ENCODE measurements at places on chromosomes 1 and 21.

DNA sequence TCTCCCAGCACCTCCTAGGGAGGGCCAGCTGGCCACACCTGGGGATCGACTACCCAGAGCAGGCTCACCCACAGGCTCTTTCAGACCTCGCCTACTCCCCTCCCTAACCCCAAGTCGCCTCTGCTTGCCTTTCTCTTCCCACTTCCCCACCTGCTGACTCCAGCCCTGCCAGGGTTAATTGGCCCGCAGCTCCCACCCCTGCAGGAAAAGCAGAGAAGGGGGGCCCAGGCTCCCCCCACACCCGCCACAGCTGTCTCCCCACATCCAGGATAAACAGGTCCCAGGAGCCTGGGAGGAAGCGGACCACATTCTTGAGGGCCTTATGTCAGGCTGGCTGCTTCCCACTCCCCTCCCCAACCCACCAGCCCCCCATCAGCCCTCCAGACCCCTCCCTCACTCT is 45.0 kb downstream of the TAS1R2 start:
- no peak for DNase-seq

DNA sequence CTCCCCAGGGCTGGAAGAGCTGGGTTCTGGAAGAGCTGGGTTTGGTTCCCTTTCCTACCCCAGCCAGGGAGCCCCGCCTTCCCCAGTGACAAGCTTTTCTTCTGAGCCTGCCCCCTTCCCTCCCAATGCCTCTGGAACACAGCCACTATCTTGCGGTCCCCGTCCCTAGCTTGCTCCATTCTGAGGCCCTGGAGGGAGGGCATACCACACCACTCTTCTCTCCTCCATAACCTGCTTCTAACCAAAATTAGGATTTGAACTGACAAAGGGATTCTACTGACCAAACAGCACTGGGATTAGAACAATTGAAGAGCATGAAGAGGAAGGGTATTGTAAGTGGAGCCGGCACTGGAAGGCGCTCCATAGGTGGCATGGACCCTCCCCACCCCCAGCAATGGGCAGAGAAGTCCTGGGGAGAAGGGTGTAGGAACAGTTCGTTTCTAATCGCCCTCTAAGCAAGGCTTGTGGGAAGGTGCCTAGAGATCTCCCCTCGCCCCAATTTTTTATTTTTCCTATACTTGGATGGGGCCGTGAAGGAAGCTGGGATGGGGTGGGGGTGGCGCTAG is 690 bp downstream of the C1orf216 start:
- DNase-seq, result no peak

GRCh38 chr1:63898428-63899196 is 124.8 kb downstream of the ROR1 start:
- DNase-seq, result no peak

GRCh38 chr1:8670371-8670818 is 147.0 kb downstream of the RERE start:
- no peak for DNase-seq

DNA sequence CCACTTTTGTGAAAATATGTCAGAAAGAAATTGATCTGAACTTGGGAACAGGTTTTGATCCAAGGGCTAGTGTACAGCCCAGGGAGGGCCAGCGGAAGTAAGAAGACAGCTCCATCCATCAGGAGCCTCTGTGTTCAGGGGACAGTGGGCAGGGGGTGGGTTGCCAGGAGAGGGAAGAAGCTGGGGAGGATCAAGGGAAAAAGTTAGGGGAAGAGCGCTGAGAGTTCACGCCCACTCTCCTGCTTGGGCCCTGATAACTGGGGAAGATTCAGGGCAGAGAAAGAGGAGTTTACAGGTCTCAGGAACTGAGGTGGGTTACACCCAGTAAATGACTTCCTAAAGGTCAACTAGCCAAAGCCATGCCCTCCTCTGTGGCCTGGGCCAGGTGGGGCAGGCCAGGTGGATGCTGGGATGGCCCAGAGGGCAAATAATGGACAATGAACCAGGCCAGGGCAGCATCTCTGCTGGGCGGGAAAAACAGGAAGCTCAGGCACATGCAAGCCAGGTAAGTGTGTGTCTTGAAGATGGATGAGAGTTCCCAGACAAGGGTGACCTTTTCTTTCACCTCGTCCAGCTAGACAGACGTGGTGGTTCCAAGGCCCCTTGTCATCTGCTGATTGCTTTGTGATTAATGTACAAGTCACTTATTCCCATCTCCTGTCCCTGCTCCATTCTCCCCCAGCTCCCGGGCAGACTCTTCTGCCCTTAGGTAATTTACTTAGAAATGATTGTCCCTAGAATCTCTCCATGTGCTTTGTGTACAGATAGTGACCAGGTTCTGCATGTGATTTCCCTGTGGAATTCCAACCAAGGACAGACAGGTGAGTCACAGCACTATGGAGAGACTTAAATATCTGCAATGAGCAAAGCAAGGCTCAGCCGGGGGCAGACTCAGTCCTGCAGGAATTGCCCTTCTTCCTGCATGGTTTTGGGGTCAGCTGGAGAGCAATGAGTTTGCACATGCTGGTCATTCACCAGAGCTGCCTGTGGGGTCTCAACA is 57.0 kb downstream of the MDM4 start:
- DNase-seq, result no peak

DNA sequence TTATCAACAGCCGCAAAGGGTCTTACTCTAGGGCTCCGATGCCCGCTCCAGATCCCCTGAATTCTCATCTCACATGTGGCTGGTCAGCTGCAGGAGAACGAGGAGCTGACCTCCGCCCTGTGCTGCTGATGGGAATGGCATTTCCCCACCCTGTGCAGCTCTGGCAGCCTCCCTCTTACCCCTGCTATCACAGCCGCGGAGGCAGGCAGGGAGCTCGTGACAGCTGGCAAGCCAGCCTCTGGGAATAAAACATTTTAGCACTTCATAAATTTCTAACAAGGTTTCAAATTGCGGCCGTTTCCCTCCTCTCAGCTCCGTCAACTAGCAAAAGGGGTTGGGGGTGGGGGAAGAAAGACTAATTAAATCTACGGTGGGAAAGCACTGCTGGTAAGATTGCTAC is 81.1 kb downstream of the DSCAM start:
- no peak for DNase-seq

GRCh38 chr1:111611986-111612385 is 7.6 kb upstream of the RAP1A start:
- DNase-seq, result no peak

DNA sequence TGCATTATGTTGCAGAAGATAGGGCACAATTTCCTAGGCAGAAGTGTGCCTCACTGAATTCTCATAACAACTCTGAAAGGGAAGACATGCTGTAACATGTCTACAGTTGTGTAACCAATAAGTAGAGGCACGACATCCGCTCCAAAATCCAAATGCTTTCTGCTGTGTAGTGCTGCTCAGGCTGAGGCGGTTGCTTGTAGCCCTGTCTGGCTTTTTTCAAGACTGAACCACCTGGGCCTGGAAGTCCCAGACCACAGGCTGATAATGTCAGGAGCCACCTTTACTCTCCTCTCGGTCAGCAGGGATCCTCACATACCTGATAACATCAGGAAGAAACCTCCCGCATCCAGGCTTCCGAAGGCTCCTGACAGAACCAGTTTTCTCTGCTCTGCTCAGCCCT is 10.9 kb downstream of the AKNAD1 start:
- DNase-seq, result no peak

- no peak for DNase-seq
Measured at GRCh38 chr21:43287795-43288755, 119.3 kb downstream of the CRYAA start.

GRCh38 chr1:9438431-9439073 is 100.7 kb upstream of the SLC25A33 start:
- no peak for DNase-seq

DNA sequence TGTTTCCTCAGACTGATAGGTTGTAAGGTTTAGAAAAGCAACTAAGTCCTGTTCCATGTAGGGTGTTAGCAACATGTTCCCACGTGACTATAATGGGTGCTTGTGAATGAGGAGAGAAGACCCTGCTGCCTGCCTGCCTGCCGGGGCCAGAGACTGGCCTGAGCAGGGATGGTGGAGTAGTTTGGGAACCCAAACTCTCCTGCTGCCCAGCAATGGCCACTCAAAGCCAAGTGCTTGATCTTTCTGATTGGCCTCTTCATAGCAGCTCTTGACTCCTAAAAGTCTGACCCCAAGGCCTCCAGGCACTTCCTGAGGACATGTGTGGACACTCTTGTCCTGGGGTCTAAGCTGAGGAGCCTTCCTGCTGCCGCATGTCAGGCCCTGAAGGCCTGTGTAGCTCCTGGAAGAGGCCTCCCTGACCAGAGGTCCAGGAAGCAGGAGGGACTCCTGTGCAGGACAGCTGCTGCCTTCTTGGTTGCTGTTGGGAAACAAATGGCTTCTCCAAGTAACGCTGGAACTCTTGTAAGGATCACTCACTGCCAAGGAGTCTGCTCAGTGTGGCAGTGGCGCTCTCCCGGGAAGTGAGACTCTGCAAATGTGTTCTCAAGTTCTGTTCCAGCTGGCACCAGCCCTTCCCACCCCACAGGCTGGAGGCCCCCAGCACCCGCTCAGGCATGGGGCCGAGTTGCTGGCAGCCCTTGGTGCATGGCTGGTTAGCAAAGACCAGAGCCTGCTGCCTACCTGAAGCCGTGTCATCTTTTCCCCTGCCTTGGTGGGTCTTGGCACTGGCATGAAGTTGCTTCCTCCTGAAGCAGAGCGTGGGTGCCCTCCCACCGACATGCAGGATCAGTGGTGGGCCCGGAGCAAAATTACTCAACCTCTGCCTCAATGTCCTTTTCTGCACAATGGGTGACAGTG is 35.5 kb downstream of the MAN1C1 start:
- DNase-seq, result no peak

DNA sequence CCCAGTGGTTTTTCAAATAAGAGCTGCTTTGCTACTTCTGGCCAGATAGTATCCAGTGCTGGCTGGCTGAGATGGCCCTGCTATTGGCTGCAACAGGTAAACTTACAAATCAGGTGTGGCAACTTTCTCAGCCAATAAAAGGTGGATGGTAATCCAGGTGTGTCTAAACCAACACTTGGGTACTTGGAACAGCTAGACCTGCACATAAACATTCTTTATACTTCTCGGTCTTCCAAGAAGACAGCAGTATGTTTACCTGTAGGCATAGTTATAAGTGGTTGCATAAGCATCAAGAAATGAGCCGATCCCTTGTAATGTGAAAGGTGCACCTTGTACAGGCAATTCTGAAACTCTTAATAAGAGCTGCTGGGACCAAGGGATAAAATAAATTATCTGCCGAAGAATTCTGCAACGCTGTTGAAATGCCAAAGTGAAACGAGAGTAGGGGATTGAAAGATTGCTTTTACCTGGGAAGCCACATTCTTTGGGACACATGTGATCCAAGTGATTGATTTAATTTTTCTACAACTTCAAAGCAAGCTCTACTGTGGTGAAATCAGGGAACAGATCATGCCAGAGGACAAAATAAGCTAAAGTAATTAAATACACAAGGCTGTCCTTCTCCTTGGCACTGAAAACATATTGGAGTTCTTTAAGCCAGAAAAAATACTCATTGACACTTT is at the start of gene CLDN8:
CLDN8 (minus strand) TSS at position 57 of the 683 bp plus-strand sequence. CDS start 172 bp downstream, outside the sequence.
- no peak for DNase-seq

- DNase-seq, result no peak
Measured at GRCh38 chr1:21814981-21815582, 3.0 kb downstream of the LDLRAD2 start.

DNA sequence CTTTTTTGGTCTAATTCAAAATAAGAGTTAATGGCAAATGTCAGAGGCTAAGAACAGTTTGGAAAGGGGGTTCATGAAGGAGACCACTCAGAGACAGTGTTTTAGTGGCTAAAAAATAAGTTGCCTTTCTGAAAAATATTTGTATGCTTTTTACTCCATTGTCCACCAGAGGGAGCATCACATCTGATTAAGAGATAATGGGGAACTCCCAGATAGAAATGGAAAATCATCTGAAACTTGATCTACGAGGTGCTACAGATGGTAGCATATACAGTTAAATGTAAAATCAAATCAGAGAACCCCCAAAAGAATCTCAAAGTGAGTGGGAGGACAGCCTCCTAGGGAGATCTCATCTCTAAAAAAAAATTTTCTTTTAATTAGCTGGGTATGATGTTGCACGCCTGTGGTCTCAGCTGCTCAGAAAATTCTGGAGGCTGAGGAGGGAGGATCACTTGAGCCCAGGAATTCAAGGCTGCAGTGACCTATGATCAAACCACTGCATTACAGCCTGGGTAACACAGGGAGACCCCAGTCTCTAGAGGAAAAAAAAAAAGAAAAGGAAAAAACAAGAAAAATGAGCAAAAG is 9.7 kb downstream of the SMYD3 start:
- peak; percentile 71 for DNase-seq

DNA sequence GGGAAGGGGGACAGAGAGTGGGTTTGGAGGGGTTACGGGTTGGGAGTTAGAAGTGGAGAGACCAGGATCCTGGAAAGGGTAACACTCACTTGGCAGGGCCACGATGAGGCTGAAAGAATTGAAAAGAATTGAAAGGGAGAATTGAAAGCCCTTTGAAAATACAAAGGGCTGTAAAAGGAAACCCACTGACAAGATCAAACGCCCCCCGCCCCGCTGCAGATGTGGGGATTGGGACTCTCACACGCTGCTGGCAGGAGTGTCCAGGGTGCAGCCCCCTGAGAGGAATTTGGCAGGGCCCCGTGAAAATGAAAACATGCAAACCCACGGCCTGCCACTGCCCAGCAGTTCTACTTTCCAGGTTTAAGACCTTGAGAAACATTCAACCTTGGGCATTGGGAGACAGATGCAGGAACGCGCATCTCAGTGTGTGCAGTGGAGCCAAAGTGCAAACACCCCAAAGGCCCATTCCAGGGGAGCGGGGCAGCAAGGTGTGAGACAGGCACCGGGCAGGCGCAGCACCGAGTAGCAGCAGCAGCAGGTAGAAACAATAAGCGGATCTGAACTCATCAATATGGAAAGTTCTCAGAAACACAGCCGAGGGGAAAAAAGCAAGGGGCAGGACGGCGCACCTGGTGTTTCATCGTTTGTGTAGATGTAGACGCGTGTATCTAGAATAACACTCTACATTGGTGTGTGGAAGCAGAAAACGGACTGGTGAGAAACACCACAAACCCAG is 8.3 kb upstream of the TNFRSF1B start:
- no peak for DNase-seq

GRCh38 chr1:103265551-103265950 is 157.2 kb upstream of the COL11A1 start:
- no peak for DNase-seq

DNA sequence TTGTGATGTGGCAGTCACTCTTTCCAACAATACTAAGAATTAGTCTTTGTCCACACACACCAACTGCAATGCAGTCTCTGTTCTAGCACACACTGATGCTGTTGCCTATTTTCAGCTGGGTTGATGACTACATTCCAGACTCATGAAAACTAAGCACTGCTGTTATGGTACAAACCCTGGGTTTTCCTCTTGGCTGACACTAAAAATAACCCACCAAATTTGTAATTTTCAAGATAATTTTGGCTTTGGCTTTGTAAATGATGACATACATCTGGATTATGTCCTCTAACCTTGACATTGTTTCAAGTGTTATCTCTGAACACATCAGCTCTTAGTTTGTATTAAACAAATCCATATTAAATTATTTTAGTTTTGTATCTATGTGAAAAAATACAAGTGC is 444.8 kb downstream of the PTPRC start:
- no peak for DNase-seq

DNA sequence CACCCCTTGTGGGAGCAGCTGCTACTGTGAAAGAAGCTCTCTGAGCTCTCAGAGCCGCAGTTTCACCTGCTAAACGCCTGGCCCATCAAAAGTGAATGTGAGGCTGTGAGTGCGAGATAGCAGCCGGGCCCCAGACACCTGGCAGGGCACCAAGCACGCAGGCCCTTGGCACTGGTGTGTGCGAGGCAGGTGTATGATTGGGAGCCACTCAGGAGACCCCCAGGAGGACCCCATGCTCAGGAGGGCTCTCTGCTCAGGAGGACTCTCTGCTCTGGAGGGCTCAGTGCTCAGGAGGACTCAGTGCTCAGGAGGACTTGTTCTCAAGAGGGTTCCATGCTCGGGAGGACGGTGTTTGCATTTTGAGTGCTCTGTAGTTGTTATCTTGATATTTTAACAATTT is 14.3 kb upstream of the ADARB1 start:
- no peak for DNase-seq

Measured in CD4-positive, alpha-beta memory T cell (primary cell).